RCC 7860 (cell line): ENCODE measurements at places on chromosomes 11 and 22.
A peak's percentile ranks its signal among the peaks of the same experiment; 100 is the strongest.

- DNase-seq: peak; percentile 16
Observed at GRCh38 chr22:37680191-37680851, 4.9 kb downstream of the LGALS1 start.

DNA sequence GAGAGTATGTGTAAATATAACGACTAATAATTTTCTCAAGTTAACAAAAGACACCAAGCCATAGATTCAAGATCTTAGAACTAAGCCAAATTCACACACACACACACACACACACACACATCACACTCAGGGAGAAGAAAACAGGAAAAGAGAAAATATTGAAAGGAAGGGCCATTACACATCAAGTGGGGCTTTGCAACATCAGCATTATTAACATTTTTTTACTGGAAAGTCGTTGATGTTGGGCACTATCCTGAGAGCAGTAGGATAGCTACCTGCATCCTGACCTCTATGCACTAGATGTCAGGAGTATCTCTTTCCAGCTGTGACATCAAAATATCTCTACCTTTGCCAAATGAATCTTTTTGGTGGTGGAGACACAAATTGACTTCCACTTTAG is 8.9 kb downstream of the OR5D16 start:
- DNase-seq: no peak

DNA sequence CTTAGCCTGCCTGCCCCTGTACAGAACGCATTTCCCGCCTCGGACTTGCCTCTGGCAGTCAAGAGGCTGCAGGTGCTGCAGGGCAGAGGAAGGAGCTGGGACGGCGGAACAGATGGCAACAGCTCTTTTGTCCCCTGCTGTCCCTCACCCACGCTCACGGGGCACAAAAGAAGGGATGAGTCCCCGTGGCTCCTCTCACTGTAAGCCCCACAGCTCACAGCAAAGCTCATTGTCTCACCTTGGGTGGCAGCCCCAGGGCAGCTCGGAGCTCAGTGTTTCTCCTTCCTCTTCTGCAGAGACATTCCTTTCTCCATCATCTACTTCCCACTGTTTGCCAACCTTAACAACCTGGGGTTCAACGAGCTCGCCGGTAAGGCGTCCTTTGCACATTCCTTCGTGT is 24.3 kb downstream of the SLC25A18 start:
- DNase-seq: no peak

GRCh38 chr11:76745561-76746207 is 37.5 kb upstream of the TSKU start:
- no peak for DNase-seq

GRCh38 chr22:46829941-46830715 is 67.7 kb downstream of the TBC1D22A start:
- DNase-seq: peak; percentile 66

DNA sequence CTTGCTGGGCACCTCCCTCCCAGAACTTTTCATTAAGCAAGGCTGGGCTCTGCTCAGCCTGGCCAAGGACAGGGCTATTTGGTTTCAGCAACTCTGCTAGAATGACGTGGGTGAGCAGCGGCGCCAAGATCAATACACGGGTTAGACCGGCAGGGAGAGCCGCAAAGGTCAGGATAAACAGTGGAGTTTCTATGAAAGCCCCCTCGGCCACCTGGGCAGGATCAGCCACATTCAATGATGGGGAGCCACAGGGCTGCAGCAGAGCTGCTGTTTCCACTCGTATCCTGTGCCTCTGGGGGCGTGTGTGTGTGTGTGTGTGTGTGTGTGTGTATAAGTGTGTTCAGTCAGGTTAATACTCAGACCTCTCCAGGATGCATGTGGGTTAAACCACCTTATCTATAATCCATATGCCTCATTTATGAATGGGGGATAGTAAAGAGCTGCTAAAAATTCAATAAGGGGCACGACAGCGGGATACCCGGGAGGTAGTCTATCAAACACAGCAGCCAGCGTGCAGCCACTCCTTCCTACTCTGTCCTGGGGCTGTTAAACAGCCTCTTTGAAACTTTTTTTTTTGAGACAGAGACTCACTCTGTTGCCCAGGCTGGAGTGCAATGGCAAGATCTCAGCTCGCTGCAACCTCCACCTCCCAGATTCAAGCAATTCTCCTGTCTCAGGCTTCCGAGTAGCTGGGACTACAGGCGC is 34.8 kb downstream of the MYH9 start:
- DNase-seq: no peak
